ENCODE measurements at places on chromosomes 12 and 14.

DNA sequence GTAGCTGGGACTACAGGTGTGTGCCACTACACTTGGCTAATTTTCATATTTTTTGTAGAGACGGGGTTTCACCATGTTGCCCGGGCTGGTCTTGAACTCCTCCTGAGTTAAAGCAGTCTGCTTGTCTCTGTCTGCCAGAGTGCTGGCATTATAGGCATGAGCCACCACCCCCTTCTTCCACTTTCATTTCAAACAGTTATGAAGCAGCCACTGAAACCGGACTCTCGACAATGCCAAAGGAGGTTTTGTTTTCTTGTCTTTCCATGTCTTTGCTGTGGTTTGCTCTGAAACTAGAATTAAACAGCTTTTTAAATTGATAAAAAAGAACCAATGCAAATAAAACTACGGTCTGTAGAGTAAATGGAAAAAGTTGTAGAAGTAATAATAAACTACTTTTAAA, 30.4 kb downstream of the RAP1B start:
- no peak for DNase-seq

DNA sequence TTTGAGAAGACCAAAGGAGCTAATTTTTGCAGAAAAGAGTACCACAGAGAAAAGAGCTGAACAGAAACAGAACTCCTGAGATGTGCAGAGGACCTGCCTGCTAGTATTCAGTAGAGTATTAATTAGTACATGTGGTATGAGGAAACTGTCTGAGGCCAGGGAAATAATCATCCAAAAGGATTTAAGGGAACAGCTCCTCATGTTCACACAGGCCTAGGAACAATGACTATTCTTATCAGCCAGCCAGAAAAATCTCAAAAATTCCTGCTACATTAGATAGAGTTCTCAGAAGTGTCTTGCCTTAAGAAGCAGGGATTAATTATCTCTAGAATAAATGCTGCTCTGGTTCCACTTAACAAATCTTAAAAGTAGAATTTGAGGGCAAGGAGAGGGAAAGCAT, 36.4 kb downstream of the PKP2 start:
- no peak for DNase-seq

- no peak for DNase-seq
These were observed 15.8 kb upstream of the CPNE8 start for GRCh38 chr12:38921025-38921677.

- DNase-seq = no peak
These were observed 5.6 kb upstream of the NPAS3 start for GRCh38 chr14:32932914-32933628.

DNA sequence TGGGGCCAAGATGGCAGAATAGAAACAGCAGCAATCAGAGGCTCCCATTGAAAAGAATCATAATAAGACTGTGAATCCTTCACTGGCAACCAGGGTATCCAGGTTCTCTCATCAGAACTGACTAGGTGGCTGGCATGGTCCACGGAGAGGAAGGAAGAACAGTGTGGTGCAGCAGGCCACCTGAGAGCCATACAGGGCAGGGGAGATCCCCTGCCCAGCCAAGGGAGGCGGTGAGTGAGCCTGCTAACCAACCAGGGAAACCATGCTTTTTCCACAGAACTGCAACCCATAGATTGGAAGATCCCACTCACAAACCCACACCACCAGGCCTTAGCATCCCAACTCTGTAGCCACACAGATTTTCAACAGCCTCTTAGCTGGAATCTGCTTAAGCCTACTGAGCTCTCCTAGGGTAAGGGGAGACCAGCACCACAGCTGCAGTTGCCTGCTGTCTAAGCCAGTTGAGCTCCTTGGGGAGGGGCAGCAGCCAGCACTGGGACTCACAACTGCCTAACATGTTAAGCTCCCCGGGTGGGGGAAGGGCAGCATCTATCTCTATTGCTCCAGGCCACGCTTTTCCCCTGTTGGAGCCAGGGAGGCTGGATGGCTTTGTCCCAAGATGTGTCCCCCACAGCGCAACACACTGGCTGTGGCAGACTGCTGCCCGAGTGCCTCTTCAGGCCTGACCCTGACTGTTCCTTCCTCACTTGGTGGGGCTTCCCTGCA, 342.6 kb upstream of the CCDC196 start:
- DNase-seq = no peak

- DNase-seq = no peak
These were observed 12.9 kb upstream of the TRIM9 start for GRCh38 chr14:51107801-51108200.

DNA sequence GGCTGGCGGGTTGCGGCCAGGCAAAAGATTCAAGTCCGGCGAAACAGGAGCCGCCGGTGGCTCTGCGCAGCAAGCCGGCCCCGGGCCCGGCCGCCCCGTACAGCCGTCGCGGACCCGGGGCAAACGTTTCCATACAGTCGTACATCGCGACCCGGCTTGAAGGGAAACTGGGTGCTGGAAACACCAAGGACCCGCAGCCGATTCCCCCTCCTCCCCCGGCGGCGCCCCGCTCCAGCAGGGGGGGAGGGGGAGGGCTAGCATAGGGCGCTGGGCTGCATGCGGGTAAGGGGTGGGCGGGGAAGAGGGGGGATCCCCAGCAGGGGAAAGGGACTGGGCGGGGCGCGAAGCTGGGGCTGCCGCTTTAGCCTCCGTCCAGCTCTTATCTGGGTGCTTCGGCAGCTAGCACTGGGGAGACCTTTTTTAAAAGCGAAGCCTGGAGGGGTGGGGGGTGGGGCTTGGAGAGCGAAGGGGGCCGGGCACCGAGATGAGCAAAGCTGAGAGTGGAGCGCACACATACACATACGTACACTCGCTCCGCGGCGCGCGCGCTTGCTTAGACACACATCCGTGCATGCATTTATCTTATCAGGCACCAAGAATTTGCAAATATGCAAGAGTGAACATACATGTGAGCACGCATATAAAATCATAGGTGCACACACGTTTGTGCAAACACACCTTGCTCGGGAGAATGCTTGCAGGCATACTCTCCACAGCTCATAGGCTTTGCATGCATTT, 11.9 kb downstream of the RARG start:
- DNase-seq = peak; percentile 71

GRCh38 chr12:13251521-13251920, 55.0 kb downstream of the EMP1 start:
- no peak for DNase-seq

DNA sequence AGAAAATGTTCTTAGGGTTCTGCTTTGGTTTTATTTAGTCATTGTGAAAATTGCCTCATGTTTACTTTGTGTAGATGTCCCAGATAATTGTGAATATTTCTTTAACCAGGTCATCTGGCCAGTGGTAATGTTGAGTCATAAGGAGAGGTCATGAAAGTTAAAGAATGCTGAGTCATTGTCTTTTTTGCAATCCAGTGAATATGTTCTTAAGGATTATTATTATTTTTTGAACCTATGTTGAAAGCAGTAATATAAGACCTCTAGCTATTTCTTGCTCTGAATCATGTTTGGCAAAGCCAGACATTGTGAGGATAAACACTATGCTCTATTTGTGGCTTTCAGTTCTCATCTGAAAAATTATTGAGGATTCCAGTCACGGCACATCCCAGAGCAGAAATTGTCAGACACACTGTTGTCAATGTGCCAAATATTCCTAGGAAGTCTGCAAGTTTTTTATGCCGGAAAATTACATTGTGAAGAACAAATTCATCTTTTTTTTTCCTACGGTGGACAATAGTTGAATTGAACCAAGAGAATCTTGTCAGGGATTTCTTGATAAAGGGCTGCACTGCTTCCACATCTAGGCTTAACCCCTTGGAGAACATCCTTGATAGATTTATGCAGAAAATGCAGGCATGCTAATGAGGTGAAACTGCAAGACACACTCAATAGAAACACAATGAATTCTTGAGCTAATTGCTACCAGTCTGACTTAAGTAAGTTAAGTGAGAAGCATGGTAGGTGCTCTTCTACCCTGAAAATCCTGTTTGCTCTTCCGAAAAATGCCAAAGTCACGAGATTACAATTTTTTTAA, 369.6 kb downstream of the ATP23 start:
- DNase-seq = peak; percentile 99

DNA sequence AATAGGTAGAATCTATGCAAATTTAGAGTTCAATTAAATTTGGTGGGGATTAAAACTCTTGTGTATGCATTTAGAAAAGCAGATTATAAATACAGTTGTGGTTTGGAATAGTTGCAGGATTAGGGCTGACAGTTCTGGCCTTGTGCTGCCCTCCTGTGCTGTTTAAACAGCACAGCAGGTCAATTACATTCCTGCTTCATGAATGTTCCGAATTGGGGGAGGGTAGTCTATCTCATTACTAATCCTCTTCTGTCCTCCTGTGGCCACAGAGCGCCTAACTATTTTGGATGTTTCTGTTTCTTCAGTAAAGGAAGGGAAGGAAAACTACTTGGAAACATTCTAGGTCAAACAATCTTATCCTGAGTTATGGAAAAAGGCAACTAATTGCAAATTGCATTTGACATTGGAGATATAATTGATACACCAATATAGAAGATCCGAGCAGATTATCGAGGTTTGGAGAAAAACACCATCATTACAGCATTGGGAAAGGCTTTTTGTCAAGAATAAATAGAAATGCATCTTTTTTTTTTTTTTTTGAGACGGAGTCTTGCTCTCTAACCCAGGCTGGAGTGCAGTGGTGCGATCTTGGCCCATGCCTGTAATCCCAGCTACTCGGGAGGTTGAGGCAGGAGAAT, 8.7 kb upstream of the GPR19 start:
- DNase-seq = peak; percentile 94

DNA sequence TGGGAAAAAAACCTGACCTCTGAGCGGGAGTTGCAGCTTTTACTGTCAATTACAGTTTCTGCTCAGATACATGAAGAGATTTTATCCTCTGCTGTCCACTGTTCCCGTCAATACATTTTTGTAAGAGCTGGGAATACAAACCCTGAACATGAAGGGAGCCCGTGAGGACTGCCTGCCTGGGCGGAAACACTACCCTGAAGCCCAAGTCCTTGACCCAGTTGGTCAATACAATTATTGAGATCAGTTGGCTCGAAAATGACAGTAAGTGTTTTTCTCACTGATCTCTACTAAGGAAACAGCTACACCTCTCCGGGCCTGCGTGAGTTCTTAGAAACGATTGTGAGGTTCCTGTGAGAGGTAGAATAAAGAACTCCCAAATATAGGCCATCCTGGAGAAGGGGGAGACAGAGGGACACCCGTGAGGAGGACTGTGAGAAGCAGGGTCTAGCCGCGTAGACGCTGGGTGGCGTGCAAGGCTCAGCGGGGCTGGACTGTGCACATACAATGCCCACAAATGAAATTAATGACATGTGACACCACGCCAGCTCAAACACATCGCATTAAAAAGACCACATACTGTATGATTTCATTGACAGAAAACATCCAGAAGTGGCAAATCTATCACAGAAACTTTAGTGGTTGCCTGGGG, 509.5 kb downstream of the TMEM132D start:
- DNase-seq = no peak

DNA sequence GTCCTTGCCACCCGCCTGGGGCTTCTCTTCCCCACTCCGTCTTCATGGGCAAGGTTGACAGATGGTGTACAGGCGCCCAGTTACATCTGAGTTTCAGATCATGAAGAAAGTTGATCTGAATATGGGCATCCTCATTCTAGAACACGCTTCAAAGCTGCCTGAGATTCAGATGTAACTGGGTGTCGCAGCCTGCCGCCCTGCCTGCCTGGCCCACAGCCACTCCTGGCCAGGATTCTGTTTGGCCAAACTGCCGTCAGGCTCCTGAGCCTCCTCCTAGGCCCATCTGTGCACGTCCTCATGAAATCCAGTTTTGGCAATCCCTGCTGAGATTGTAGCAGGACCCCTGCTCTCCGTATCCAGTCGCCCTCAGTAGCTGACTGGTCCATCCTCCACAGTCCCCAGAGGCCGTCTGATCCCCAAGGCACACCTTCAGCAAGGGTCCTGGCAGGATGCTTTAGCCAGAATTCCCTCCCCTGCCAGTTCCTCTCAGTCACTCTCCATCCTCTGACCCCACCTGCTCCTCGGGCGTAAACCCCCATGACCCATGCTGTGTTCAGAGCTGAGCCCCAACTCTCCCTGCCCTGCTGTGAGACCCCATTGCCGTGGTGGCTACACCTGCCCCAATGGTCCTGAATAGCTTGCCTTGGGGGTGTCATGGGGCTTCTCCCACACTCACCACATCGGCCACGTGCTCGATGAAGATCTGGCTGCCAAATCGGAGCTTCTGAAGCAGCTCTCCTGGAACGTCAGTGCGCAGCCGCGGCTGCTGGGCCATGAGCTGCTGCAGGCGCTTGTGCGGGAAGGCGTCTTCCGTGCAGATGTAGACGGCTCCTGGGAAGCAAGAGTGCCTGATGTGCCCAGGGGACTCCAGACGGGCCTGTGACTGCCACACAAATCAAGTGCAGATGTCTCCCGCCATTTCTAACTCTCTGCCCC, 12.5 kb downstream of the XRCC3 start:
- DNase-seq = no peak

- DNase-seq = no peak
These were observed 109.9 kb downstream of the NCOR2 start for GRCh38 chr12:124457287-124458219.

DNA sequence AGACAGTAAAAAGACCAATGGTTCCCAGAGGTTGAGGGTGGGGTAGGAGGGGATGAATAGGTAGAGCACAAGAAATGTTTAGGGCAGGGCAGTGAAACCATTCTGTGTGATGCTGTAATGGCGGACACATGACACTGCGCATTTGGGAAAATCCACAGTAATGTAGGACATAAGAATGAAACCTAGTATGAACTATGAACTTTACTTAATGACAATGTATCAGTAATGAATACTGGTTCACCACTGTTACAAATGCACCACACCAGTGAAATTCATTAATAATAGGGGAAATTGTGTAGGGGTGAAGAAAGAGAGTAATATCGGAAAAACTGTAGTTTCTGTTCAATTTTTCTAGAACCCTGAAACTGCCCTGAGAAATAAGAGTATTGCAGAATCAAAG, 5.6 kb downstream of the ERH start:
- DNase-seq = no peak

GRCh38 chr14:58239244-58240195, 5.1 kb upstream of the PSMA3 start:
- DNase-seq = peak; percentile 72

- peak; percentile 61 for DNase-seq
These were observed 444.8 kb downstream of the AEBP2 start for GRCh38 chr12:19884021-19884492.

GRCh38 chr12:98863167-98863566, 218.1 kb downstream of the APAF1 start:
- DNase-seq = no peak

- no peak for DNase-seq
These were observed 66.8 kb downstream of the CLIP1 start for GRCh38 chr12:122355706-122356105.

- peak; percentile 50 for DNase-seq
These were observed 114.8 kb downstream of the PLEKHA5 start for GRCh38 chr12:19244312-19244711.

DNA sequence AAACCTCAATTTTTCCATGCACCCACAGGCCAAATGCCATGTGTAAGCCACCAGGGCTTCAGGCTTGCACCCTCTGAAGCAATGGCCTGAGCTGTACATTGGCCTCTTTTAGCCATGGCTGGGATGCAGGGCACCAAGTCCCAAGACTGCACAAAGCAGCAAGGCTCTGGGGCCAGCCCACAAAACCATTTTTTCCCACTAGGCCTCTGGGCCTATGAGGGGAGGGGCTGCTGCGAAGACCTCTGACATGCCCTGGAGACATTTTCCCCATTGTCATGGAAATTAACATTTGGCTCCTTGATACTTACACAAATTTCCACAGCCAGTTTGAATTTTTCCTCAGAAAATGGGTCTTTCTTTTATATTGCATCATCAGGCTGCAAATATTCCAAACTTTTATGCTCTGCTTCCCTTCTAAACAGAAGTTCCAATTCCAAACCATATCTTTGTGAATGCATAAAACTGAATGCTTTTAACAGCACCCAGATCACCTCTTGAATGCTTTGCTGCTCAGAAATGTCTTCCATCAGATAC, 14.3 kb upstream of the OSBPL8 start:
- DNase-seq = no peak

Measured in fibroblast of skin of scalp (primary cell).